ENCODE measurements at places on chromosomes 7 and 10. TPM values are rescaled to one million over a fixed set of nuclear protein-coding genes. Genes with fewer than 3 reads are reported as not detected.

DNA sequence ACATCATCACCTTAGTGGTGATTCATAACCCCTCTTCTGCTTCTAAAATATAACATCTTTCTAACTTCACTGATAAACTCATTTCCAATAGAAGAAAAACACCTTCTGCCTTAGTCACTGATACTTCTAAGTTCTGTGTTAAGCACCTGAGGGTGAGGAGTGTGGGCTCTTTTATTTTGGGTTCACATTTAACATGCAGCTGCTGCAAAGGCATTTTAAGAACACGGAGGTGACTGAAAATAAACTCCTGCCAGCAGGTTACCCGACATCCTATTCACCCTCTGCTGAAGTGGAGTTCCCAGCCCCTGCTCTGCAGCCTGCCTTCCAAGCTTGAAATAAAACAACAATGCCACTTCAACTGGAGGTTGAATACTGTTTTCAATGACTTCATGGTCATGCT, 202.9 kb upstream of the PLXNA4 start:
- H3K4me3 ChIP-seq = no peak overlapping the region
- no peak overlapping the region for H3K27ac ChIP-seq
- no peak for DNase-seq
- H3K36me3 ChIP-seq = peaks cover 4% of the 10 kb centered on the region

Gene RNLS
- 4.3 TPM for total RNA-seq

DNA sequence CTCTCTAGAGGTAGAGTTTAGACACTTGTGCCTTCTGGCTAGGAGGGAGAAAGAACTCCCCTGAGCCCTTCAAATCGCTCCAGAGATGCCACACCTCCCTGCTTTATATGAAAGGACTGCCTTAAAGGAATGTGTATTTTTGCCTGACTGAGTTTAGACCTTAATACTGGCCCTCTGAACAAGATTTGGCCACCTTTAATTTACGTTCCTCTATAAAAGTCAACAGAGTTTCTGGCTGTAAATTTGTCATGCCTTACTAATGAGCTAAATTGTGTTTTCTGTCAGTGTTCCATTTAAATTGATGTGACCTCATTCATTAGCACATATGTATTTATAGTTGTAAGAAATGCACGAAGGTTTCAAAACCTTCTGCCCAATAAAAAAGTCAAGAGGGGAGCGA, 48.0 kb downstream of the SEMA3C start:
- no peak overlapping the region for H3K27ac ChIP-seq
- H3K4me1 ChIP-seq = no peaks in the 10 kb centered on the region
- no peaks in the 10 kb centered on the region for H3K36me3 ChIP-seq

- no peaks in the 10 kb centered on the region for H3K27me3 ChIP-seq
- H3K36me3 ChIP-seq = no peaks in the 10 kb centered on the region
- no peak overlapping the region for H3K27ac ChIP-seq
- H3K4me1 ChIP-seq = no peaks in the 10 kb centered on the region
Measured at GRCh38 chr10:34462056-34462455, 353.0 kb downstream of the PARD3 start.

GRCh38 chr7:107432261-107432660, 37.6 kb upstream of the GPR22 start:
- H3K4me3 ChIP-seq = no peak overlapping the region
- no peak for DNase-seq
- peaks cover 2% of the 10 kb centered on the region for H3K4me1 ChIP-seq
- no peaks in the 10 kb centered on the region for H3K27me3 ChIP-seq
- no peak overlapping the region for H3K27ac ChIP-seq

Gene DRGX
- not detected for total RNA-seq

- H3K27me3 ChIP-seq = no peaks in the 10 kb centered on the region
- H3K27ac ChIP-seq = no peak overlapping the region
- H3K36me3 ChIP-seq = no peaks in the 10 kb centered on the region
- no peak overlapping the region for H3K4me3 ChIP-seq
Measured at GRCh38 chr10:43199684-43200537, 61.7 kb downstream of the CSGALNACT2 start.

- DNase-seq = no peak
- no peaks in the 10 kb centered on the region for H3K36me3 ChIP-seq
- H3K27me3 ChIP-seq = peaks cover 13% of the 10 kb centered on the region
- no peak overlapping the region for H3K27ac ChIP-seq
- H3K4me3 ChIP-seq = no peak overlapping the region
Measured at GRCh38 chr7:143043391-143043790, 8.8 kb upstream of the OR6V1 start.

Gene PLEKHS1
- total RNA-seq = 0.07 TPM

Gene TMEM225B
- total RNA-seq = 0.57 TPM

DNA sequence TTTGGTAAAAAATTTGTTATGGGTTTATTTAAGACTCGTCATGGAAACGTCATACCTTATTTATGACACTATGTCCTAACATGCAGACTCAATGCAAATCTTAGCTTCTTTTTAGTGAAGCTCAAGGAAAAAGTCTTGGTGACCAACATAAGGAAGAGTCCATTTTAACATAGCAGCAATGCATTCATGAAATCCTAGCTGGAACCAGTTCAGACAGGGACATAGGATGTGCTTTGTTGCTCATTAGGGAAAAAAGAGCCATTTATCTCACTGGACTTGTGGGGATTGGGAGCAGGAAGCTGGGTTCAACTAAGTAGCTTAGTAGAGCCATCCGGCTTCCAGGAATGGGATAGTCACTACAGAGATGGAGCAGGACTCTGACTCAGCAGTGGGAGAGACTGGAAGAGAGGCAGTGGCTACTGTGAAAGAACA, 100.7 kb upstream of the DKK1 start:
- no peak overlapping the region for H3K4me3 ChIP-seq
- H3K36me3 ChIP-seq = no peaks in the 10 kb centered on the region
- H3K27me3 ChIP-seq = no peaks in the 10 kb centered on the region

Gene HOXA7
- total RNA-seq = not detected
